Stimulated activated CD4-positive, alpha-beta T cell treated with anti-CD3 and anti-CD28 coated beads, Interleukin-4, amount 100 ng/mL, for 48 hours (primary cell): ENCODE measurements at places on chromosomes 5 and 9.

- DNase-seq, result no peak
Measured at GRCh38 chr9:133057006-133057405, 4.8 kb upstream of the CEL start.

DNA sequence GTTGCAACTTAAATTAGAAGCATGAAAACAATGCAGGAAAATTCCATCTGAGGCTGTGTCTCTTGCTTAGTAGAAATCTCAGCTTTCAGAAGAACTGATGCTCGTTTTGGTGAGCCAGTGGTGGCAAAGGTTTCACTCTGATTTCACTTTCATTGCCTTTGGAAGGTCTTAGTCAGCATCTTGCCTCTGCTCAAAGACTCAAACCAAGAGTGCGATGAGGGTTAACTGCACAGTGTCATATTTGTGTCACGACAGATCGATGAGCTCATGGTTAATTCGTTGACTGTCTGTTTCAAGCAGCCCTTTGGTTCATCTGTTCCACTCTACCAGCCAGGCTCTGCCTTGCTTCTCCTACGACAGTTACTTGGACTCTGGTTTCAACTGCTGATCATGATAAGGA is 331.3 kb upstream of the KIF2A start:
- DNase-seq, result no peak

- no peak for DNase-seq
Measured at GRCh38 chr5:172634106-172634899, 6.8 kb upstream of the NEURL1B start.

DNA sequence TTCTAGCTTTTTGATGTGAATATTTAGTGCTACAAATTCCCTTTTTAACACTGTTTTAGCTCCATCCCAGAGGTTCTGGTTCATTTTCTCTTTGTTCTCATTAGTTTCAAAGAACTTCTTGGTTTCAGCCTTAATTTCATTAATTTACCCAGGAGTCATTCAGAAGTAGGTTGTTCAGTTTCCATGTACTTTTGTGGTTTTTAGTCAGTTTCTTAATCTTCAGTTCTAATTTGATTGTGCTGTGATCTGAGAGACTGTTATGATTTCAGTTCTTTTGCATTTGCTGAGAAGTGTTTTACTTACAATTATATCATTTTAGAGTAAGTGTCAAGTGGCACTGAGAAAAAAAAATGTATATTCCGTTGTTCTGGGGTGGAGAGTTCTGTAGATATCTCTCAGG is 240.1 kb upstream of the RASA1 start:
- no peak for DNase-seq

- peak; percentile 26 for DNase-seq
Measured at GRCh38 chr5:138603249-138603920, 28.2 kb upstream of the HSPA9 start.

GRCh38 chr5:179610109-179610902 is 13.2 kb downstream of the HNRNPH1 start:
- DNase-seq, result no peak

DNA sequence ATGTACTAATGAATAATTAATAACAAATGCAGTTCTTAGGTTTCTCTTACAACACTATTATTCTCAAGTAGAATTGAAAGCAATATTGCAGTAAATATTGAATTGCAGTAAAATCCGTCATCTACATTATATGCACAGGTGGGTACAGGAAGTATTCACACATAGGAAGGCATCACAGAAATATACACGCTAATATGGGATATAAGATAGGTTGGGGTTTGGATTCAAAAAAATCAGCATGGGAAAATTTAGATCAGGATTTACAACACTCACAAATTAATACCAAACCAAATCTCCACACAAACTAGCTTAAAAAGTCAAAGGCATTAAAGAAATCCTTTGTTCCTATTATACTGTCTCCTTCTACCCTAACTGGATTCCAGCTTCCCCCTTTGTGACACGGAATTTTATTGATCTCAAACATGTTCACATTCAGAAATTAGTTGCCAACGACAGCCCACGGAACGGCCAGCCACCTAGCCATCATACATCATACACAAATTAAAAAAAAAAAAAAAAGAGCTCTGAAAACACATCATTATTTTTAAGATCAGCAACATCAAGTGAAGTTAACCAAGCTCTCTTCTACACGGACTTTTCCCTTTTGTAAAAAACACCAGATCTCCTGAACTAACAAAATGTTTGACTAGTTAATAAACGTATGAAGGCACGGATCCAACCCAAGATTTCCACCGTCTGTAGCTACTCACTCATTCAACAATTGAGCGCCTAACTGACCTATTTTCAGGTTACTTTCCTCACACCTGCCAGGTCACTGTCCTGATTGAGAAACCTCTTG is 2.2 kb downstream of the NR6A1 start:
- no peak for DNase-seq

GRCh38 chr9:70642341-70642740 is 227.9 kb upstream of the KLF9 start:
- no peak for DNase-seq

DNA sequence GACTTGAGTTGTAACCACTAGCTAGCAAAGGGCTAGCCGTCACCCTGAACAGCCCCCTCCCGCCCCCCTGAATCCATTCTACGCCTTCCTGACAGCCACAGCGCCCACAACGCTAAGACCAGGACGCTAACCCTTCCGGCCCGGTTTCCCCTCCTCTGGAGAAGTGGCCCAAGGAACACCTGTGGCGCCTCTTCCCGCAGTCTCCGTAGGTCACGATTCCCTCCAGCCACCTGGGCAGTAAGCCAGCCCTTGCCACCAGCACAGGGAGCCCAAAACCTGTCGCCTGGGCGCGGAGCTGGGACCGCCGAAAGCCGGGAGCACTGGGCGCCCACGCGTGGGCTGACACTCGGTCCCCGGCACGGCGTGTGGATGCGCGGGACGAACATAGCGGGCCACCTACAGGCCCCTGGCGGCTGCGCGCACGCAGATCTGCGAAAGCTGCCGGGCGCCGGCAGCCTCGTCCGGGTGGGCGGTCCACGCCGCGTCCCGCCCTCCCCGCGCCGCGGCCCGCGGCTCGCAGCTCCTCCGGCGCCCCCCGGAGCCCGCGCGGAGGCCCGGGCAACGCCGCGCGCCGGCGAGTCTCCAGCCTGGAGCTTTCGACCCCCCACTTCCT is 596 bp downstream of the IRF1 start:
- no peak for DNase-seq

DNA sequence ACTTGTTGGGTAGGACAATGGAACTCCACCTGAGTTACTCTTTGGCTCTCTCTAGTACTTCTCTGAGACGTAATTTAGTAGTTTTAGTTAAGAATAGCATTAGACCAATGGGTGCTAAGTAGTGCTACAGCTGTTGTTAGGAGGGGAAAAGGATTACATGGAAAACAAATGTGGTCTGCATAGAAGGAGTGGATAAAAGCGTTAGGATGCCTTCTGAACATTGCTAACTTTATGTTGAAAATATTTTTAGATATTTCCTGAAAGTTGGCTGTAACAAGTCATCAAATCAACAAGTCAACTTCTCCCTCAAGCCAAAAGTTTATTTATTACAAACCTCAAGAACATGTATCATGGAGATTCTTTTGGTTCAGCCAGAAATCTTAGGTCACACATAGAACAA is 409.5 kb upstream of the MEF2C start:
- no peak for DNase-seq

GRCh38 chr5:17355586-17356346 is 138.3 kb downstream of the BASP1 start:
- no peak for DNase-seq

DNA sequence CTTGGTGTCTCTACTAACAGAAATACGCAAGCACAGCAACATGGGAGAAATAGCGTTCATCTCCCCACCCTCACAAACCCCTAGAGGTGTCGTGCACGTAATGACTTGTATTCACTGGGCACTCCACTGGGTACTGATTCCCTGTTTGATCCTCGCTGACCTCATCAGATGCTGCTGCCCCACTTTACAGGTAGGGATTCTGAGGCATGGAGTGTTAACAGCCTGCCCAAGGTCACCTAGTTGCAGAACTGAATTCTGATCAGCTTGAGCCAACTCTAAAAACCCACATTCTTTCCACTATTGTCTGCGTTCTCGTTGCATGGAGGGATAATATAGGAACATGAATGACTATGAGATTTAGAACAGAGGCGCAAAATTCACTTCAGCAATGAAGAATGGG is 96.3 kb downstream of the TRIO start:
- DNase-seq, result no peak

GRCh38 chr5:112640546-112640945 is 97.1 kb upstream of the APC start:
- DNase-seq, result no peak

GRCh38 chr5:146520731-146521130 is 4.7 kb upstream of the GPR151 start:
- no peak for DNase-seq

DNA sequence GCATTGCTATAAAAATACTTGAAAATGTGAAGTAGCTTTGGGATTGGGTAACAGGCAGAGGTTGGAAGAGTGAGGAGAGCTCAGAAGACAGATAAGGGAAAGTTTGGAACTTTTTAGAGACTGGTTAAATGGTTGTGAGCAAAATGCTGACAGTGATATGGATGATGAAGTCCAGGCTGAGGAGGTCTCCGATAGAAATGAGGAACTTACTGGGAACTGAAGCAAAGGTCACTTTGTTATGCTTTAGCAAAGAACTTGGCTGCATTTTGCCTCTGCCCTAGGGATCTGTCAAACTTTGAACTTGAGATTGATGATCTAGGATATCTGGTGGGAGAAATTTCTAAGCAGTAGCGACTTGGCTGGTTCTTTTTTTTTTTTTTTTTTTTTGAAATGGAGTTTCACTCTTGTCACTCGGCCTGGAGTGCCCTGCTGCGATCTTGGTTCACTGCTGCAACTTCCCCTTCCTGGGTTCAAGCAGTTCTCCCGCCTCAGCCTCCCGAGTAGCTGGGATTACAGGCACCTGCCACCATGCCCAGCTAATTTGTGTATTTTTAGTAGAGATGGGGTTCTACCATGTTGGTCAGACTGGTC is 998.9 kb downstream of the TLE1 start:
- DNase-seq, result no peak

DNA sequence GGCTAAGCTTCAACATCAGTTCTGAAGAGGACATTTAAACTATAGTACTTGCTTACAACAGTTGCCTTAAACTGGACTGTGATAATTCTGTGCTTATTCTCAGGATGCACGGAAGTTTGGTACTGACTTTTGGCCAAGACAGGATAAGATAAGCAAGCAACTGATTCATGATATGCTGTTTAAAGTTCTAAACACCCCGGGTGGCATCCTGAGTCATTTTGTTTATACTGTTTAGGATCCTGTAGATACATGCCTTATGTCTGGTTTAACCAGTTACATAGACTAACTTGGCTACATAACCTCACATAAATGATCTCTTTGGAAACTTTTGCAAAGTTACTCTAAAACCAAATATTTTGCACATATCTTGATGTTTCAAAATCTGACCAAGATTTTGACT is 95.9 kb downstream of the CDH9 start:
- DNase-seq, result no peak

DNA sequence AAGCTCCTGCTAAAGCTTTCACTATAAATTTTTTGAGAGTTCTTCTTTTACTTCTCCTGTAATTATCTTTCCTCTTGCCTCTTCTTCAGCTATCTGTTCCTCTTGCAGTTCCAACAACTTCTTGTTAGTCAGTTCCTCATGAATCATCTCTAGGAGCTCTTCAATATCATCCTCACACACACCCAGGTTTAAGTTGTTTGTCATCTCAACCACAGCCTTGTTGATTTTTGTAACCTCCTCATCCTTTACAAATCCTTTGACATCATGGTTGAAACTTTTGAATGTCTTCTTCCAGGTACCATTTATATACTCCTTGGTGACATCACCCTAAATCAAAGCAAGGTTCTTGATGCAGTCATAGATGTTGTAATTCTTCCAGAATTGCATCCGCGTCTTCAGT is 106.3 kb upstream of the MAMDC2 start:
- DNase-seq, result no peak

- DNase-seq, result no peak
Measured at GRCh38 chr9:73152953-73153352, 1.3 kb downstream of the ANXA1 start.

DNA sequence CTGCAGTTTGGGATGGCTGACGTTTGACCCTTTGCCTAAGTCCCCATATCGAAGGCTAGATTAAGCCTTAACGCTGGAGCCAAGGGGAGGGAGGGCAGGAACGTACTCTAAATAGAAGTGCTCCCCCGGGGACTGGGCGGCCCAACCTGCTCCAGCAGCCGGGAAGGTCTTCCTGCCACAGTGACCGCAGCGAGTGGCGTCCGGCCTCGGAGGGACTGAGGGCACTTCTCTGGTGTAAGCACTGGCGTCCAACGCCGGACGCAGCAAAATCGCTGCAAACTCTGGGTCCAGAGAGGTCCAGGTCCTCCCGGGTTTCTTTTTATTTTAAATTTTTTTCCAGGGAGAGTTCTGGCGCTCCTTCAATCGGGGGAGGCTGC is 505 bp upstream of the ACER2 start:
- DNase-seq, result peak; percentile 3

DNA sequence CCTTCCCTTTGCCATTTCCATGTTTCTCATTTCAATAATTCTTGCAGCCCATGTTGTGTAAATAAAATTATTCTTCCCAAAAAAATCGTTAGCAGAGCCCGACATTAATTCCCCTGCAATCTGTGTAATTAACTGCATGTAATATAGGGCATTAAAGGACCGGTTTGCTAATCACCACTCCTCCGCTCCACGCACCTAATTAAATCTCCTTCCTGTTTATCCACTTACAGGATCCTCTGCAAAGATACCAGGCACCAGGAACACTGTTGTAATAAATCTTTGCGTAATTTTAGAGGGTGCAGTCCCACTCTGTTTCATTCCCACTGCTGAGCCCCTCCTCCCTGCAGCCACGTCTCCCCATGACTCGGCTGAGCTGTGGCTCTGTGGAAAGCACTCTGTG is 105.0 kb upstream of the PPP1R26 start:
- DNase-seq, result no peak

DNA sequence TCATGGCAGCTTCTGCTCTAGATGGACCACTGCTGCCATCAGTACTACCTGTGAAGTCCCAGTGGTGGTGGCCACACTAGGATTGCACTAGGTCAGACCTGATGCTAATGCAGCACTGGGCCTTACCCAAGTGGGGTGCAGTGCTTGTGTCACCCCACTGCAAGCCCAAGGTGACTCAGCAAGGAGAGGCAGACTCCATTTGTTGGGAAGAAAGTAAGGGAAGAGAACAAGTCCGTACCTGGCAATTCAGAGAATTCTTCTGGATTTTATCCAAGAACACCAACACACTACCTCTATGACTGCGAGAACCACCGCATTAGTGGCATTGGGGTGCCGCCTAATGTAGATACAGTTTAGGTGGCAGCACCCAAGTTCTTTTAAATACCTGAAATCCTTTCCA is 34.0 kb upstream of the TYRP1 start:
- no peak for DNase-seq
